ENCODE measurements at places on chromosomes 12 and 14.

DNA sequence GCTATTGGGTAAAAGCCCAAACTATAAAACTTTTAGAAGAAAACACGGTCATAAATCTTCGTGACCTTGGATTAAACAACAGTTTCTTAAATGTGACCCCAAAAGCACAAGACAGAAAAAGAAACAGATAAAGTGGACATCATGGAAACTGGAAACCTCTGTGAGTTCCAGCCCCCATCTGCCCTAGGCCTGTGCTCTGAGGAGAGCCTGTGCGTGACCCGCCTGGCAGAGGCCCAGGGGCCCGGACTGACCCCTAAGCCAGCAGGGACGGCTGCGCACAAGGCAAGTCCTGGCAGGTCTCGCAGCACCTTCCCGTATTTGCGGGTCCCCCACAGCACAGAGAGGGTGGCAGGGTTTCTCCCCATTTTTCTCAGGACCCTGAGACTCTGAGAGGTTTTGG, 76.0 kb downstream of the CHGA start:
- no peaks in the 10 kb centered on the region for H3K36me3 ChIP-seq
- H3K4me3 ChIP-seq: no peak overlapping the region
- no peaks in the 10 kb centered on the region for H3K4me1 ChIP-seq
- H3K27me3 ChIP-seq: no peaks in the 10 kb centered on the region

DNA sequence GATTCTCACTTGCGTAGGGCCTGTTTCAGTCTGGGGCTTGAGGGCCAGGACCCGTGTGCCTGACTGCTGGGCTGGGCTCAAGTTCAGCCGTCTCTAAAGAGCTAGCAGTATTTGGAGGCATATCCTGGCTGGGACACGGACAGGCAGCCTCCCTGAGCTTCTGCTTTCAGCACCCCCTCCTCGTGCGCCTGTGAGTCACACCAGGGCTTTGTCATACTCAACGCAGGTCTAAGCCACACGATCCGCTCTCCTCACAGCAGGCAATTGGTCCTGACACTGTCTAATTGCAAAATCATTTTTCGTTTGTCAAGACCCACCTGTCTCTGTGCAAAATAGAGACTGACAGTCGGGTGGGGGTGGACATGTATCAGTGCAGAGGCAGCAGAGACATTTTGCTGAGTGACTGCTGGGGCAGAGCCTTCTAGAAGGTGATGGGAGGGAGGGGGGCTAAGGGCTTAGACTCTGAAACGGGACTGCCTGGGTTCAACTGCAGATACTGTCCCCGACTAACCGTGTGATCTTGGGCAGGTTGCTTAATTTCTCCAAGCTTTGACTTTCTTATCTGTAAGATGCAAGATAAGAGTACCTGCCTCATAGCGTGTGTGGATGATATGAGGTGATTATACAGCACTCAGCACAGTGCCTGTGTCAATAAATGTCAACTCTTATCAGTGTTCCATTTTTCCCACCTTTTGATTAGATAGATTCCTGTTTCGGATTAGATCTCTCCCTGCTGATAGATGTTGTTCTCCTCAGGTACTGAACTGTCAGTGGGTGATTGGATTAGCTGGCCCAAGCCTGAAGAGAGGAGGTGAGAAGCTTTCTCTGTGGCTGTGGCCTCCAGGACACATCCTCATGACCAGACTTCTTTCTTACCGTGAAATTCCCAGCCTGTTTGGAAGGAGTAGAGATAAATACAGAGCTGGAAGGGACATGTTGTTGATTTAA, 53.1 kb downstream of the KCNA1 start:
- no peak overlapping the region for H3K27ac ChIP-seq
- H3K4me1 ChIP-seq: no peaks in the 10 kb centered on the region
- no peak overlapping the region for H3K4me3 ChIP-seq
- H3K36me3 ChIP-seq: no peaks in the 10 kb centered on the region
- no peaks in the 10 kb centered on the region for H3K27me3 ChIP-seq

DNA sequence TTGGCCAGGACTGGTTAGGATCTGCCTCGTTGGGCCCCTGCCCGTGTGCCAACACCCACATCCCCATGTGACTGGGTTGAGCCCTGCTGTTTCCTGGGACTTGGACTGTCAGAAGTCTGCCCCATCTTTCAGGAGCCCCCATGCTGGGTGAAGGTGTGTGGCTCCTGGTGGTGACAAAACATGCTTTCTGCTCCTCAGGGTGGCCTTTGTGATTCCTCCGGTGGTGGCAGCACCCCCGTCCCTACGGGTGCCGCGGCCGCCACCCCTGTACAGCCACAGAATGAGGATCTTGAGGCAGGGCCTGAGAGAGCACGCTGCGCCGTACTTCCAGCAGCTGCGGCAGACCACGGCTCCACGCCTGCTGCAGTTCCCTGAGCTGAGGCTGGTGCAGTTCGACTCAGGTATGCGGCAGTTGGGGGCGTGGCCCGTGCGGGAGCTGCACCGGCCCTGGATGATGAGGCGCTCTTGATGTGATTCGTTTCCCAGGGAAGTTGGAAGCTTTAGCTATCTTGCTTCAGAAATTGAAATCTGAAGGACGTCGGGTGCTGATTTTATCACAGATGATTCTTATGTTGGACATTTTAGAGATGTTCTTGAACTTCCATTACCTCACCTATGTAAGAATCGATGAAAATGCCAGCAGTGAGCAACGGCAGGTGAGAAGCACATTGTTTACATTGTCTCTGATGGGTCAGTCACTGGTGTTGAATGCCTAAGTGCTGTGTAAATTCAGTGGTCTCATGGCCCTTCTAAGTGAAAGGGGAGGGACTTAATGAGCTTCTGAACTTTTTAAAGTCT, 80.0 kb downstream of the EP400 start:
- H3K4me3 ChIP-seq: no peak overlapping the region
- no peaks in the 10 kb centered on the region for H3K4me1 ChIP-seq
- H3K27me3 ChIP-seq: no peaks in the 10 kb centered on the region
- DNase-seq: no peak

DNA sequence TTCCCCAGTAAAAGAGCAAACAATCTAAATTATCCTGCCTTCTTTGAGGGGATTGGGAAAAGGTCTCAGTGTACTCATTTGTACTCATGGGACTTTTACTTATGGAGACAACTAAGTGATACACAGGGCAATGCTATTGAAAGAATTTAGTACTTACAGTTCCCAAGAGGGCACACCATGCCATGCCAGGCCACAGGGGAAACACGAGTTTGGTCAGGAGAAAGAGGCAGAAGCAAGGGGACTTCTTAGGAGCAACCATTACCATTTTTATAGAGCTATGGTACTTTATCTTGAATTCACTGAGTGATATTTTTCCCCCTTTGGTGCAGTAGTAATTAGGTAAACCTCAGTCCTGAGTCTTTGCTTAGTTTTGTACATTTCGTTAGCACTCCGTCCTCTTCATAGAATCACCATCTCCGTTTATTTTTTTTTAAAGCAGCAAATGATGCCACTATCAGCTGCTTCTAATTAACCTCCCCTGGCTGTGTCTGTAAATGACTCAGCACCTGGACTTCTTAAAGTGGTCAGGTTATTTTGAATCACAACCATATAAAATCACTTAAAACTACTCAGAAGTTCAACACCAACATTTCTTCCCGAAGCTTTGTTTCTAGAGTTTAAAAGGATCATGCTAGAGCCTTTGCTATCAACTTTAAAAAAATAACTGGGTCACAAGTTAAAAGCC, 5.9 kb upstream of the WASHC3 start:
- no peaks in the 10 kb centered on the region for H3K27me3 ChIP-seq
- H3K36me3 ChIP-seq: no peaks in the 10 kb centered on the region
- no peaks in the 10 kb centered on the region for H3K4me1 ChIP-seq
- no peak overlapping the region for H3K4me3 ChIP-seq

GRCh38 chr12:26077915-26078702, 46.7 kb downstream of the BHLHE41 start:
- H3K36me3 ChIP-seq: no peaks in the 10 kb centered on the region
- H3K27ac ChIP-seq: no peak overlapping the region
- no peak overlapping the region for H3K4me3 ChIP-seq
- no peak for DNase-seq
- H3K4me1 ChIP-seq: no peaks in the 10 kb centered on the region

DNA sequence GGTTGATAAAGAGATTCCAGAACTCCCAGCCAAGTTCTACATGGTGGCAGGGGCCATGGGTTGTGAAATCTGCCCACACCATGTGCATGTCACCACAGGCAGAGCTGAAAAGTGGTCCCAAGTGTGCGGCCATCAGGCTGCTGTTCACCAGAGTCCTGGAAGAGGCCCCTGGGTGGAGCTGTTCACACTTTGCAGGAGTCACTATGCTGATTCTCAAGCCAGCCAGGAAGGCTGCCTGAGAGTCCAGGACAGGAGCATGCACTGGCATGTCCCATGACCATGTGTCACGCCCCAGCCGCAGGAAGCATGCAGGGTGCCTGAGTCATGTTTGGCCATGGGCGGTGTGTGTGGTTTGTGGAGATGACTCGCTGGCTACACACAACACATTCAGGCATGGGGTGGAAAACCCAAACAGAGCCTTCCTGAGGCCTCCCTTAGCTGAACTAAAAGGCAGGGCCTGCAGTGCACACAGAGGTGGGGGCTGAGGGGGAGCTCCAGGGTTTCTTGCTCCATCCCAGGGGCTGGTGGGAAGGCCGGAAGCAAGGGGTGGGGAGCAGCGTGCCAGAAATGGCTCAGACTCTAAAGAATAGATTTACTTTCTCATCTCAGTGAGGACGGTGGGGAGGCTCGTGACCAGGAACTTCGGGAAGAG, 19.4 kb downstream of the ABCB9 start:
- H3K36me3 ChIP-seq: no peaks in the 10 kb centered on the region
- no peaks in the 10 kb centered on the region for H3K27me3 ChIP-seq
- H3K4me3 ChIP-seq: no peak overlapping the region
- H3K27ac ChIP-seq: peak overlapping the region; percentile 27

DNA sequence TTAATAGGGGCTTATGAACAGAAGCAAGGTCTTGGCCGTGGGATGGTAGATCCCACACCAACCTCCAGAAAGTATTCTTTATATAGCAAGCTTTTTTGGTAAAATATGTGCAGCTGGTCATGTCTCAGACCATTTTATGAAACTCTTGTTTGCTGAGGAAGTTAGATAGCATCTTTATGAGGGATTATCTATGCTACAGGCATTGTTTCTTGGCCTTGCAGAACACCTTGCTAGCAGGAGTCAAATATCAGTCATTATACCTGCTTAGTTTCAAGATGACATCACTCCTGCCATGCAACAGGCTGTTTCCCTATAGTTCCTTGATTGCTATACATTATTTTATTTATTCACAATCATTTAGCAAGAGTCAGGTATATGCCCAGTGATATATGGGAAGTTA, 84.8 kb upstream of the LRFN5 start:
- H3K4me3 ChIP-seq: no peak overlapping the region
- H3K36me3 ChIP-seq: no peaks in the 10 kb centered on the region
- no peaks in the 10 kb centered on the region for H3K27me3 ChIP-seq

- no peaks in the 10 kb centered on the region for H3K27me3 ChIP-seq
- DNase-seq: no peak
- H3K4me1 ChIP-seq: no peaks in the 10 kb centered on the region
- H3K27ac ChIP-seq: no peak overlapping the region
These were observed 117.7 kb upstream of the FRMD6 start for GRCh38 chr14:51533872-51534553.

DNA sequence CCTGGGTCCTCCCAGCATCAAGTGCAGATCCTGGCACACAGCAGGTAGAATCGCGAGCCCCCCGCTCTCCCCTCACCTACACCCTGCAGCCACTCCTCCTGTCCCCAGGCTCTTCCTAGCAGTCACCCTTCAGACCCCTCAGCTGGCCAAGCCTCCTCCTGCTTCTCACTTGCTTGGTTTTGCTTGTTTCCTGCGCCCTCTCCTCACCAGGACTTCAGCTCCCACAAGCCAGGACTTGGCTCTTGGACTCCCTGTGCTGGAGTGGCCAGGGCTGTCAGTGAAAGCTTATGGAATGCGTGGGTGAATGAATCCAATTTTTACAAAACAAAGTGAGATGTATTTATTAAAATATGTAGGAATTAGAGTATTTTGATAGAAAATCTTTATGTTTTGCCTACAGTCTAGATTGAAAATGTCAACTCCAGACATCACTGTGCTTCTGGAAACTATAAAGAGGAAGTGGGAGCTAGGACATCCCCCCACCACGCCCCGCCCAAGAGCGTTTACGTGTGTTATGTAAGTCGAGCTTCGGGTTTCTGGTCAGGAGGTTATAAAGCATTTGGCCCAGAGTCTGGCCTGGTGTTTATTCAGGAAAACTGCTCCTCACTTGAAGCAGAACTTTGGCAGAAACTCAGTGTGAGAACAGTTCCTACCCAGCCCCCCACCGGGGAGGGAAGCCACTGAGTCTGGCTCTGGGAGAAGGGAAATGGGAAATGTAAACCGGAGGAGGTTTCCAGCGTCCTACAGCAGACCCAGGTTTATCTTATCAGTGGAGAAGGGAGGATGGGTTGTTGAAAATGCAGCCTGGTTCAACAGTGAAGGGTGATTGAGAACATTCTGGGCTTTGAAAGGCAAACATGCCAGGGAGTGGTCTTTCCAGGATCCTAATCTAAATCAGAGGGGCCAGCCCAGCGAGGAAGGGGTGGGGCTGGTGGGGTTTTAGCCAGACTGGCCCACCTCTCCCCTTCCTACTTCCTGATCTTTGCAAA, 8.8 kb downstream of the ALDH2 start:
- no peaks in the 10 kb centered on the region for H3K27me3 ChIP-seq
- no peak overlapping the region for H3K4me3 ChIP-seq
- peak; percentile 49 for DNase-seq
- no peaks in the 10 kb centered on the region for H3K36me3 ChIP-seq
- peaks cover 43% of the 10 kb centered on the region for H3K4me1 ChIP-seq

DNA sequence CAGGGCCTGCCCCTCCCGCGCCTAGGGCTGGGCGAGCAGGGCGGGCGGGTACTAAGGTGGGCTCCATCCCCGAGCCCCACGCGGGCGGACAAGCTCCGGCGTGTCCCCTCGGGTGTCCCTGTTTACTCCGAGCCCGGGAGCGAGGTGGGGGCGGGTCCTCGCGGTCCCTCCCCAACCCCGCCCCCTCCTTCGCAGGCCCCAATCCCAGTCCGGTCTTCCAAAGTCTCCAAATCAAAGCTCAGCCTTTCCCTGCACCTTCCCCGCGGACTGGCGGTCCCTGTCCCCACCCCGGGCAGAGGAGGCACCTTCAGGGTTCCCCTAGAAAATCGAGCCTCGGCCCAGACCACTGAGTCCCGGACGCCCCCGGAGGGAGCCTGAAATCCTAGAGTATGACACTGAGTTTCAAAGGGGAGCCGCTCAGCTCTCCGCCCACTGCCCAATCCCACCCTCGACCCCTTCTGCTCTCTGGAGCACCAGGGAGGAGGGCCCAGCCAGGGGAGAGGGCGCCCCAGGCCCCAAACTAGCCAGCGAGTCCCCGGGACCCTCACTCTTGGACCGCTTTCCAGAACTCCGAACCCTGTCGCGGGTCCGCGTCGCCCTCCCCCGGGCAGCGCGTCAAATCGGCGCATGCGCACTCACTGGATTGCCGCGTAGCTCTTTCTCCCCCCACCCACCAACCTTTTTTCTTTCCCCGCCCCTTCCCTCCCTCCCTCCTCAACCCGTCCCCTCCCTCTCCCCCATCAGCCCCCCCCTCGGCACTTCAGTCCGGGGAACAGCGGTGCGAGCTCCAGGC, at the start of gene LRP1:
Gene LRP1 (plus strand): TSS at position 758 of the 793 bp plus-strand sequence. CDS start 482 bp downstream, outside the sequence.
- H3K36me3 ChIP-seq: no peaks in the 10 kb centered on the region
- H3K4me1 ChIP-seq: peaks cover 18% of the 10 kb centered on the region
- H3K27ac ChIP-seq: peak within 1 kb of the TSS; percentile 97
- peak within 1 kb of the TSS; percentile 83 for H3K4me3 ChIP-seq

- no peaks in the 10 kb centered on the region for H3K27me3 ChIP-seq
- no peak overlapping the region for H3K27ac ChIP-seq
- no peak overlapping the region for H3K4me3 ChIP-seq
- H3K36me3 ChIP-seq: no peaks in the 10 kb centered on the region
These were observed 10.1 kb upstream of the NR2C1 start for GRCh38 chr12:95083471-95083870.

- no peak overlapping the region for H3K27ac ChIP-seq
- no peaks in the 10 kb centered on the region for H3K4me1 ChIP-seq
- no peak for DNase-seq
- H3K36me3 ChIP-seq: no peaks in the 10 kb centered on the region
- H3K4me3 ChIP-seq: no peak overlapping the region
- H3K27me3 ChIP-seq: no peaks in the 10 kb centered on the region
These were observed 388.0 kb downstream of the VRK1 start for GRCh38 chr14:97185186-97185585.
